ENCODE measurements at places on chromosomes 1 and 21.
A peak's percentile ranks its signal among the peaks of the same experiment; 100 is the strongest.

DNA sequence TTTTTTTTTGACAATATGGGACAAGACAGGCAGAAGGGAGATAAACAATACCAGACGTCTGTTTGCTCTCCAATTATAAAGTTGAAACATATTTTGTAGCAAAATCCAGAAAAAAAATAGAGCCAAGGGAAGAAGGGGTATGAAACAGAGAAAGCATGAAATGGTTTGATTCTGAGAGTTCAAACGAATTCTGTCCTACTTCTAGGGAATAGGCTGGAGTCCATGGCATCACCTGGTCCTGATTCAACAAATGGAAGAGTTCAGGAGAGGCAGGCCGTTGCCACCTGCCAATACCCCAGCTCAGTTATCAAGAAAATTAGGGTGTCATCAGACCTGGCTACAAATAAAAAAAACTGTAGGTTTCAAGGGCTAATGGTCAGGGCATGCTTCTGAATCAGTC lies 71.8 kb downstream of the CLSTN1 start:
- no peak for DNase-seq

- DNase-seq = no peak
These were observed 77.0 kb upstream of the MACF1 start for GRCh38 chr1:39127513-39127912.

DNA sequence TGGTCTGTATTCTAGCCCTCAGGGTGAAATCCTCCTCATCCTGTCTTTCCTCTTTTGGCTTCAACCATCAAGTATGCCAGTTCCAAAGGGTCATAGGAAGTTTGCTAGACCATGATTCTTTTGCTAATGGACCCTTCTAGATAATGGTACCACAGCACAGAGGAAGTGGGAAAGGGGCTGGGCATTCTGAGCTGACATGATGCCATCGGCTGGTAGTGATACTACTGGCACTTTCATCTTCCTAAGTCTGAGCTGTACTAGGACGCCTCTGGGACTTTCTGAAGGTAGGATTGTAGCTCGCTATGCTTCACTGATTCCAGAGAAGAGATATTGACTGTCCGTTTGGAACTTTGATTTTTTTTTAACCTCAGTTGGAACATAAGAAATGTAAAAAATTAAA lies 11.4 kb downstream of the FASLG start:
- no peak for DNase-seq

DNA sequence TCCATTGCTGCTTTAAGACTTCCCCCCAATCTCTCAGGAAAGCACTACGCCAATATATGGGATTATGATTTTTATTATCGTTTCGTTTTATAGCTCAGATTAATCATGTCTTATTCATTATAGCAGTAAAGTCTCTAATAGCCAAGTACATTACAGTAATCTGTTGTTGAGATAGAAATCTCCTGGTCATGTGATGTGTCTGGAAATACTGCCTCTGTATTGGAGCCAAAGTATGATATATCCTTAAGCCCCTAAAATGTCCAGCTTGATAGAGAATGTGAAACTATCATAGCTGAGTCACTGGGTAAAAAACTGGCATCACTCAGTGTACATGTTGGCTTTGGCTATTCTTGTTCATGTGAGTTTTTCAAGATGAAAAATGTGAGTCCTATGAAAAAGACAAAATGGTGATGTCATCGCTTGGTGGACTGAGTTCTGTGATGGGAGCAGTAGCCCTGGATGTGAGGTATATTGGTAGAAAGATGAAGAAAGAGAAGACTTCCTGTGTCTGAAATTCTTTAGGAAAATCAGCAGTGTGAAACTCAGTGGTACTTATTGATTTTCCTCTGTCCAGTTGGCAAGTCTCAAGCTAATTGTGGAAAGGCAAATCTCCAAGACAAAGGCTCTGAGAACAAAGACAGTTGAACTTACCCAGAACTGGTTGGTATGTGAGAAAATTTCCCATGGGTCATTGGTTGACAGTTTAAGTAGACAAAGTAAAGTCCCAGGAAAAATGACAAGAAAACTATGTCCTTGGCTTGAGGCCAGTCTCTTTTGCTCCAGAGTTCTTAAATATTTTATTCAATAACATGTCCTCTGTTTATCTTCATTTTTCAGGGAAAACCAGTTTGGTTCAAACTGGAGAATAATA lies 76.2 kb downstream of the BRINP2 start:
- DNase-seq = no peak

DNA sequence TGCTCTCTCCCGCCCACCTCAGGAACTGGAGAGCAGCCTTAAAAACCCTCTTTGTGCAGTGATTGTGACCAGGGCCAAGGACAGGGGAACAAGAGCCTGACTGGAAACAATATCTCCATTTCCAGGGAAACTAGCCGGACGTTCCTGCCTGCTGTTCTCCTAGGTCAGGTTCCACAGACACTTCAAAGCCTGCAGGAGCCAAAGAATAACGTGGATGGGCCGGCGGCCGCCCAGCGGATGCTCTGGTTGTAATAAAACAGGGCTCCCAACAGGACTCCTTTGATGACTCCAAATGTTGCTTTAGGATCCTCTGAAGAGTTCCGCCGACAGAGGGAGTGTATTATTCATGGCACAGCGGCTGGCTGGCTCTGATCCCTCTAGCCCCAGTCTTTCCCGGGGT lies 162.2 kb downstream of the PLXNA2 start:
- DNase-seq = no peak

DNA sequence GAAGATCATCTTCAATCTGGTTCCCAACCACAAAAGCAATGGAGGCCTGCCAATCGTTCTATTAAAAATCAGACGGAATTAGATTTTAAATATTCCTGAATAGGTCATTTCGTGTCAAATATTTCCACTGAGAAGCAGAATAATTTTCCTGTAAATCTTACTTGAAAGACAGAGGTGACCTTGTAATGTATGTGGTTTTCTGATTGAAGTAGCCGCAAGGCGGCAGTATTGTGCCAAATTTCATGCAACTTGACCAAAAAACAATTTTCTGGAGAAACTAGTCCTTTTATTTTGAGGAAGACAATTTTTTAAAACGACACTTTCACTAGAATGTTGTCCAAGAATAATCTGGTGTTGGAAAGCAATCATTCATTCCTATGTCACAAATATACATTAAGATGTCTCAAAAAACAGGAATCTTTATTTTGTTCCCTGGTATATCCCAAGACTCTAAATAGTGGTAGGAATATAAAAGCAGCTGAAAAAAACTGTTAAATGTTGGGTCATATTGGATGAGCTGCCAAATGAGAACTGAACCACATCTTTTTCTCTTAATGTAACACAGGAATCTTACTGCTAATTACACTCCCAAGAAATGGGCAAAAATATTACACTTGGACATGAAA lies 33.6 kb downstream of the SPAG17 start:
- DNase-seq = peak; percentile 16

DNA sequence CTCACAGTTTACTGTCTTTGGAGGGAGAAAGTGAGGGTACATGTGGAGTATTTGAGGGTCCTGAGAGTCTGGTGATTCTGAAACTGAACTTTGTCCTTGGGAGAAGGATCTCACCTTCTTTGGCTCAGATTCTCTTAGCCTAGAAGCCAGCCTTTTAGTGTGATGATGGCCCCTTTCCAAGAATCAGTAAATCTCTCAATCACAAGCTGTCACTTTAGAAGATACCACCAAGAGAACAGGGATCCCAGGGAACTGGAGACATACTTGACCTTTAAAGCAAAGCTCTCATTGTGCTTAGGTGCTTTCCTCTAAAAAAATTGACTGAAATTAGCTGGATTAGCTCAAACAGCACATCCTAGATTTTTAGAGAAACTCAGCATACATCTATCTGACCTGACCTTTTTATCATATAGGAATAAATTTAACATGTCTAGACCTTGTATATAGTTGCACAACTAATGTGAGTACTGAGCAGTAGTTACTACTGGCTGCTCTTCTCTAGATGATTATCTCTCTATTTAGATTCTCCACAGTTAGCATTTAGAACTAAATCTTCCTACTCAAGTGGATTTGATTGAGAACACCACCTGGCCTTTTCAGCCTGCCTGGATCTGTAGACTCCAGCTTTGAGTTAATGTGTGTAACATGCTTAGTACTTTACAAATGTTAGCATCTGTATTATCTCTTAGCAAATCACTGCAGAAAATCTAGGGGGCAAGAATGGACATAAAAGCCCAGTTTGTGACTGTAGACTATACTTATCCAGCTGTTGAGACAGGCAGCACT lies 157.7 kb downstream of the MAST2 start:
- DNase-seq = no peak

DNA sequence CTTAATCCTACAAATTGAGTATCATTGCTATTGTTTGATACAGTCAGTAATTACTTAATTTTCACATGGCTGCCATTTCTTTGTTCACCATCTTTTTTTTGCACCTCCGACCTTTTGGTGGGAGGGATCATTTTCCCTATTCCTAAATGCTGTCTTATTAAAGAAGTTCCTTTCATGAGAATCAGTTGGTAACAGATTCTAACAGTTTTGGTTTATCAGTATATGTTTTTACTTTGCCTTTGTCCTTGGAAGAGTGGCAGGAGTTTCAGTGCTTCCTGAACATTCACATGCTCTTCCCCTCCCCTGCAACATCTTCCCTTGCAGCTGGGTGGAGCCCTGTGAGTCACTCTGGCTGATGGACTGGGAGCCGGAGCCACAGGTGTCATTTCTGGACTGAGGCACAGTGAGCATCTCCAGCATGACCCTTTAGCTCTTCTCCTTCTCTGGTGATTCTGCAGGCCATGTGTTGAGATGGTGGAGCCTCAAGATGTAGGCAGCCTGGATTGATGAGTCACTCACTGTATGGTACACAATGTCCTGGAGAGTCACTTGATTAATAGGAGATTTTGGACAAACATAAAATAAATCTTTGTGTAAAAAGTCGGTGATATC lies 217.7 kb downstream of the URB2 start:
- no peak for DNase-seq

- DNase-seq = no peak
These were observed 39.3 kb upstream of the CSF3R start for GRCh38 chr1:36522021-36522420.

DNA sequence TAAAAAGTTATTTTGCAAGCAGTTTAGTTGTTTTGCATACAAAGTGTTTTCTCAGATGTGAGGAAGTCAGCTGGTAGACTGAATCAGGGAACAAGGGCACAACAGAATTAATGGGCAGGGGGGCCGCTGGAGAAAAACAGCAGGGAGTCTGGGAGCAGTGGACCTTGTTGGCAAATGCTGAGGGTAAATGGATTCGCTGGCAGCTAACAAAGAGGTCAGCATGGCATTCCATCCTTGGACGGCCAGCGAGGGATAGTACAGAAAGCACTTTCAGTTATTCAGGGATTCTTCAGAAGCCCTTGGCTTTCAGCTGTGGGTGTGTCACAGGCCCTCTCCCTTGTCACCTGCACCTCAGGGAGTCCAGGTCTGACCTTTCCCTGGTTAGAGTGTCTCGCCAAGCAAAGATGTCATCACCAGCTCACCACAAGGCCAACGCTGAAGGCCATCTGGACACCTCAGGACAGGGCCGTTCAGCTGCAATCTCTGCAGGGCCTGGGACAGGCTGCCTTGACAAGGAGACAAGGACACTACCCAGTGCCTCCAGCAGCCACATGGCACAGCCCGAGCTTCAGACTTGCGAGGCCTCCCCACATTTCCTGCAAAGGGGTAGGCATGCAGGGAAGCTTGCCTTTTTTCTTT lies 90.4 kb downstream of the KCNN3 start:
- DNase-seq = no peak

DNA sequence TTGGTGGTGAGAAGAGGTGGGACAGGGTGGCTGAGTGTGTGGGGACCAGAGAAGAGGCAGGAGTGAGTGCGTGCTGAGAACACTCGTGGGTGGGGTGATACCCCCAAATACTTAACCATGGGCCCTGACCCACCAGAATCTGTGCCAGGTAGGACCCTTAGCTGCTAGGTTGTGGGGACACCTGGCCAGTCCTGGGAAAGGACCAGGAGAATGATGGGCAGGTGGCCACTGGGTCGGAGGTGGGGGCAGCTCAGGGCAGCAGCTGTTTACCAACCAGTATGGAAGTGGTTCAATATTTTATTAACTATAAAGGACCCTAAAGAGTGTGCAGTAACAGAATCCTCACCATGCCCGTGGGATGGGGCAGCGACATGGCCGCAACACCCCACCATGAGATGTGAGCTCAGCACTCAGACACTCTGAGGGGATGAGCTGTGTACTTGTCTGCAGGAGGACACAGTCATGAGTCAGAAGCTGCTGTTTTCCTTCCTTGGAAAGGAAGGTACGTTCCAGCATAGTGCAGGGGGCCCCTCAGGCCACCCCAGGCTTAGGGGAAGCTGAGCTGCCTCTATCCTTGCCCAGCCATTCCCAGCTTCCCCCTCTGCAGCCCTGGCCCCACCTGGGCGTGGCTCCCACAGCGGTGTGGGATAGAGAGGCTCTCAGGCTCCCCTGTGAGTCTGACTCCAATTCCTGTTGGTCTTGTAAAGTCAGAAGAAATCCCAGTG lies 25.4 kb downstream of the TEX35 start:
- no peak for DNase-seq

DNA sequence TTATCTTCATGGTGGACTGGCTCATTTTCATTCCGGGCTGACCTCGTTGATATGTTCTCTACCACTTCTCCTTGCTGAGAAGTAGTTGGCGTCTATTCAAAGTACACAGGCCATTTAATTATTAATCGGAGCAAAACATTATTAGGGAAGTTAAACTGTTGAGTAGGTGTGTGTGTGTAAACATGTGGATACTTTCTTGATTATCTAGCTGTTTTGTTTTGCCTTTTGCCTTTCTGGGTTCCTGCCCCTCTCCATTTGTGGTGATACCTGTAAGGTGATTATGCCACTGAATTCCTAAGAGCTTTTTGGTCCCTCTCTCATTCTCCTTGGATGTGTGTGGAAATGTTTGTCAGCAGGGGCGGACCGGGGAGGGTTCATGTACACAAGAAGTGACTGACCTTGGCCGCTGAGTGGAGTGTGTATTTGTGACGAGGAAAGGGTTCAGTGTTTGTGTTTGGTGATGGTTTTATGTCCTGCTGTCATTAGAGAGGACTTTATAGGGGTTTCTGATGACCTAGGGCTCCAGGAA lies 56.6 kb upstream of the PPP2R5A start:
- no peak for DNase-seq

- DNase-seq = no peak
These were observed 38.6 kb downstream of the CAPN2 start for GRCh38 chr1:223750730-223751570.

DNA sequence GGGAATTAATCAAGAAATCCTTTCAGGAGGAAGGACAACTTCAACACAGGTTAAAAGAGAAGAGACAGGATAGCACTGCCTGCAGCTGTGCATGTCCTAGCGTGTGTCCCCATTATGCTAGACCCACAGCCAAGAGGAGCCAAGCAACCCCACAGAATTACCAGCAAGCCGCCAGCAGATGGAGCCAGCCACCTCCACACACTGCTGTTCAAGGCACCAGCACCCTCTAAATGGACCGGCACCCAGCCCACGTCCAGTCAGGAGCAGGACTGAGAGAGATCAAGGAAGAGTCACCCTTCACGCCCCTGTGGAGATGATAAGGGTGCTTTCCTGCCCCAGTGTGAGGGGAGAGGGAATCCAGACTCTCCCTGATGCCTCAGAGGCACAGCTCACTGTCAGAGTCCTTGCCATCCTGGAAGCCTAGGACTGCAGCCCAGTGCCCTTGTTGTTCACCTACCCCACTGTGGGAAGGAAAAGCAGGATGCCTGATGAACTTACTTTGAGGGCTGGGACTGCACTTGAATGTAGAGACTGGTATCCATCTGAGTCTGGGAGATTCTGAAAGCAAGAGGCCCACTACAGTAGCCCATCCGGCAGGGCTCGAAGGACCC lies 37.1 kb upstream of the CTTNBP2NL start:
- DNase-seq = peak; percentile 31
